ENCODE measurements at places on chromosomes 7 and 10.
A peak's percentile ranks its signal among the peaks of the same experiment; 100 is the strongest.

DNA sequence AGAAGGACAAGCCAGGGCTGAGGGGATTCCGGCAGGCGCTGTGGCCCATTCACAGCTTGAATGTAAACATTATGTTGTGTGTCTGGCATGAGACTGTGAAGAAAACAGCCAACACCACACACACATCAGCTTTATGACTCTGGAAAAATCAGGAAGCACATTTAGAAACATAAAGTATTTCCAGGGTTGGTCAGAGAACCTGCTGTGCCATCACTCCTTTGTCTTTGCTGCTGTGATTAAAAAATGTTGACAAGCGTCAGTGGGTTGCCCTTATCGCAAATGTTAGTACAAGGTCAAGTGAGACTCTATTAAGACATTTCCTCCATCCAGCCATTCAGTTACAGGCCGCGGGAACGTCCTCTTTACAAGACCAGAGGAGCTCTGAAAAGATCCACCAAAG lies 95.4 kb downstream of the TAX1BP1 start:
- DNase-seq = no peak

DNA sequence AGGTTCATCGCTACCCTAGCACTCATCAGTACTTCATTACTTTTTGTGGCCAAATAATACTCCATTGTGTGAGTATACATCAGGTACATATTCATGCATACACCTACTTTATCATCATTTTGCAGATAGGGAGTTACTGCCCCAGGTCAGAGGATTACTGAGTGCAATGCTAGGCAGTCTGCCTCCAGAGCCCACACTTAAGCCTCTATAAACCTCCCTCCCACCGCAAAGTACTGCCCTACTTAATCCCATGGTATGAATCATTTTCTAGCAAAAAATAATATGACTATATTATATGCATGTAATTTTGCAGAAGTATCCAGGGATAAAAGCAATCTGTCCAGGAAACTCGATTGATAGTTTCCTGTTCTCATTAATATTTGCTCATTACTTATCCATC lies 194.3 kb downstream of the GRID1 start:
- DNase-seq = no peak

DNA sequence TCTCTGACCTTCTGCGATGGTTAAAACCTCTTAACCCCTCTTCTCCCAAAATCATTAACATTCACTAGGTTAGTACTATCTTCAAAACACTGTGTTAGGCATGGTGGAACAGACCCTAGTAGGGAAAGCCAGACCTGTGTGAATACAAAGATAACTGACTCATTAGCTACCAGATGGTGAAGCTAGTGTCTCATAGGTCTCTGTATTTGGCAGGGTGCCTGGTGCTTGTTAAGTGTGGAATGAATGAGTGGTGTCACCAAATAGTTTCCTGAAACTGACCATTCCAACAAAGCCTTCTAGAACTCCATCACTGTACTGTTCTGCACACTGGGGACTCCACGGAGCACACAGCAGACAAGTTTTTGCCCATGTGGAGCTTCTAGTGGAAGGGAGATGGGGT lies 27.7 kb upstream of the TM9SF3 start:
- no peak for DNase-seq

- no peak for DNase-seq
Measured at GRCh38 chr10:133144771-133145170, 15.2 kb upstream of the KNDC1 start.

DNA sequence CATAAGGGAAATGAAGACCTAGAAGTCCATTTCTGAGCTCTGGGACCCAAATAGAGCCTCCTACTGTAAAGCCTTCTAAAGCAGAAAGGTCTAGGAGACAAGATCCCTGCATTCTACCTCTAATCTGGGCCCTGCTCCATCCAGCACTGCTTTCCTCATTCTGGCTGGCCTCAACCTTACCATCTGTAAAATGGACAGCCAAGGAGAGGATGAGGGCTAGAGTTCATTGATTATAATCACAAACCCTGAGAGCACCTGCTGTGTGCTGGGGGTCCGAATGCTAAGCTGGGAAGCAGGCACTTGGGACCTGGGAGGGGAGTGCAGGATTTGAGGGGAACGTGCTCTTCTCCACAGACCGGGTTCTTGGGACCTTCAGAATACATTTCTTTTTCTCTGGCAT lies 454.0 kb upstream of the ZMIZ1 start:
- DNase-seq = no peak

- DNase-seq = no peak
Measured at GRCh38 chr7:29906200-29907022, 83.2 kb downstream of the SCRN1 start.

GRCh38 chr7:153640586-153640985 lies 411.6 kb upstream of the DPP6 start:
- DNase-seq = no peak

GRCh38 chr7:46383605-46384004 lies 462.5 kb upstream of the IGFBP3 start:
- DNase-seq = no peak

DNA sequence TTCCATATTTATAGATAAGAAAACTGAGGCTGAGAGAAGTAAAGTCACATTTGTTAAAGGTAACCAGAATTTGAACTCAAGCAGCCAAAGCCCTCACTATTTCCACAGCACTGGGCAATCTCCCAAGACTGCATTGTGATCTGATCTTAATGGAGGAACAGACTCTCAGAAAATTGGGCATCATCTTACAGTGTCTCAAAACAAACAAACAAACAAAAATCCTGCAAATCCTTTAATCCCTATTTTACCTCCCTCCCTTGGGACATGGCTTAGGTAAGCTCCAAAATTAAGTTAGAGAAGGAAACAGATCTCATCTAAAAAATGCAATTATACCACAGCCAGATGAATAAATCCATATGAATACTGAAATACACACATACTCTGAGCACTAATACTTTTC lies 57.5 kb downstream of the FHIP2A start:
- no peak for DNase-seq

DNA sequence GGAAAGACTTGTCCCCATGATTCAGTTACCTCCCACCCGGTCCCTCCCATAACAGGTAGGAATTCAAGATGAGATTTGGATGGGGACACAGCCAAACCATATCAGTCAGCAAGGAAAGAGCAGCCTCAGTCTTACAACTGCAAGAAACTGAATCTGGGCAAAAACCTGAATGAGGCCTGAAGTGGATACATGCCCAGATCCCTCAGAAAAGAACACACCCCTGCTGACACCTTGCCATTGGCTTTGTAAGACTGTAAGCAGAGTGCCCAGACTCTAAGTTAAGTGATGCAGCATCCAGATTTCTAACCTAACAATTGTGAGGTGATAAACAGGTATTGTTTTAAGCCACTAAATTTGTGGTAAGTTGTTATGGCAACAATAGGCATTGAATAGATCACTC lies 670.8 kb downstream of the SORCS1 start:
- no peak for DNase-seq

GRCh38 chr7:137038706-137039105 lies 170.3 kb downstream of the CHRM2 start:
- DNase-seq = no peak

DNA sequence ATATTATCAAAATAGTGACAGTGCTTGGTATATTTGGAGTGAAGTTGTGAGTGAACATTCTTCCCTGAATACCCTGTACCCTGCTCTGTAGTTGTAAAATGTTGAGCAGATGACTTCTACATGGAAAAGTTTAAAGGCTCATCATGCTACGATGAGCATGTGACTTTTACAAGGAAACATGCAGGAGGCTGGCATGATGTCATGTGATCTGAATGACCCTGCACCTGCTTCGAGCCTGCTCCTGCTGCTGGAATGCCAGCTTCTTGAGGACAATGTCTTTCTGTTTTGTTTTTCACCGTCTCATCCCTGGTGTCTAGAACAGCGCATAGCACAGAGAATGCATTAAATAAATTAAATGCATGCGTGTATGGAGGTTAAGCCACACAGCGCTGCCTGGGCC lies 5.4 kb upstream of the INPP5A start:
- DNase-seq = no peak

DNA sequence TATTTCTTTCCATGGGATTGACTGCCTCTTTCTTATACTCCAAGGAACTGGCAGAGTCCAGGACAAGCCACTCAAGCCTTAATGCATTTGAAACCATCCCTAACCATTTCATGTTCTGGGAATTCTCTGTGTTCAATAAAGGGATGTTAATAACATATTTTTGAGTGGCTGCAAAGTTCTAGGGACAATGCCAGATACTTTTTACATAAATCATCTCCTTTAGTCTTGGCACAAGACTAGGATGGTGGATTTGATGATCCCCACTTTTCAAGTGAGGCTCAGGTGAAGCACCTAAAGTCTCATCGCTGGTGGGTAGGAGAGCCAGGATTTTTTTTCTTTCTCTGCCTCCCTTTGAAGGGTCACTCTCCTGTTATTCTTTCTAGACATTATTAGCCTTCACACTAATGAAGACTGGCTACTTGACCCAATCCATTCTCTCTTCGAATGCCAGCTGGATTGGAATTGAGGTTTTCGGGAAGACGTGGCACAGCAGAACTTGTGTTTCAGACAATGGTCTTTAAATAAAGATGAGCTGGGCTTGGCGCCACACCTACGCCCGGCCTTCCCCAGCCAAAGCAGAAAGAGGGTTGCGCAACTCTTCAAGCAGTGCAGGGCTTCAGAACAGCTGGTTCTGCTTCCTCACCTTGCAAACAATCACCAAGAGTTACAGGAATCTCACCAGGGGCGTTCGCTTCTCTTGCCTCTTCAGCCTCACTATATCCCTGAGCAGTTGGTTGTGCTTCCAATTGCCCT lies 73.8 kb upstream of the BMPER start:
- no peak for DNase-seq

- DNase-seq = no peak
Measured at GRCh38 chr7:46784732-46785131, 797.2 kb downstream of the TNS3 start.

- no peak for DNase-seq
Measured at GRCh38 chr7:20945451-20945850, 158.8 kb upstream of the SP8 start.

- DNase-seq = no peak
Measured at GRCh38 chr10:86678999-86679792, 10.9 kb downstream of the LDB3 start.

GRCh38 chr10:79273604-79274003 lies 73.7 kb upstream of the PPIF start:
- no peak for DNase-seq

DNA sequence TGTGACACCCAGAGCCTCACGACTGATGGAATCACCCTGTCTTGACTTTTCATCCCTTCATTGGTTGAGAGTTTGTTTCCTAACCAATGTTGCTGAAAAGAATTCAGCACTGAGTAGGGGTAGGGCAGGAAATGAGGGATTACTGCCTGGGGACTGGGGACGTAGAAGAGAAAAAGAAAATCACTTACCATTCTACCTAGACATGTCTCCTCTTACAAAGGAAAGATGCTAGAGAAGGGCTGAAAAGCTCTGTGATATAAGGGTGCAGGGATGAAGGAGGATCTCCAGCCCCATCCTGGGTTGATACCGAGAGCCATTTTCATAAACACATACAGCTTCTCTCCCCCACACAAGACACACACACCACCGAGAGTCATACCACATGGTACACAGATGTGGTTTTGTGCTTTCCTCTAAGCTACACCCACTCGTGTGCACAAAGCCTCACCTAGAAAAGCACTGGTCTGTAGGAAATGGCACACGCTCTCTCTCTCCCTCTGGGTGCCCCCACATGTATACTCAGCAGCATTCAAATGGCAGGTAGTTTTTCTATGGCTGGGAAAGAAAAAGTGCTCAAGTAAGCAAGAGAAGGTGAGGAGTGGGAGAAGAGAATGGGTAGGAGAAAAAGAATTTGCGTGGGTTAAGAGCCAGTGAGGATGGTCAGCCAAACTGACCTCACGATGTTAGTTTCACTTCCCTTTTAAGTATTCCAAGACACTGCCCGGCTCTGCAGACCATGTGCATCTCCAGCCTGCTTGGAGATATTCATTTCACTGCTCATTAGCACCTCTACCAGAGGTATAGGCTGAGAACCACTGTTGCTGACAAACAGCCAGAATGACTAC lies 85.8 kb downstream of the CALD1 start:
- peak; percentile 6 for DNase-seq

DNA sequence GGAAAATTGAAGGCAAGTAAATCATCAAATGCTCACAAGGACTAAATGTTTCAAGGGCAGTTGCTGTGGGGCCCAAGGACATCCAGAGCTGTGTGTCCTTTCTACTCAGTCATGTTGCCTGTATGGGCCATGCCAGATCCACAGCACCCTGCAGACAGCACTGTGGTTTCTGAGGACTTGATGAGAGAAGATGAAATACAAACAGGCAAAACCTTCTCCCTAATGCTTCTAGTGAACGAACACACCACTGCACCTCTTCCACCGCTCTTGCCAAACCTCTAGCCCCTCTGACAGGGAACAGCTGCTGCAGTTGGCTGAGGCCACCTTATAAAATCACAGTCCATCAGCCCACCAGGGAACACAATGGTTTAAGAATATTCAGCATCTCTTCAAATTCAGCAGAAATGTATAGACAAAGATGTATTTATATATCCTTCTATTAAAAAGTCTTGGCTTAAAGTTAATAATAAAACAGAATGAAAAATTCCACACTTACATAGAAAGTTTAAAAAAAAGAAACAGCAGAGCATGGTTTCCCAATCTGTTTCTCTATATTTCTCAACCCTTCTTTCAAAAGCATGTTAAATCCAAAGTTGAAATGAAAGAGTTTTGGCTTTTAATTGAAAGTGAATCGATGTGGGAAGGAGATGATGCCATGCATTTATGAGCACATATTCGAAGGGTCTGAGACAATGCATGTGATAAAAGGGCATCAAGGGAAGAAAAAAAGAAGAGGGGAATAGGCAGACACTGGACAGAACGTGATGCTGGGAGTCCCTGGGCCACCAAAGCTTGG lies 14.0 kb downstream of the CYP3A7 start:
- no peak for DNase-seq

GRCh38 chr7:134454277-134454676 lies 4.6 kb downstream of the AKR1B1 start:
- DNase-seq = no peak

- DNase-seq = no peak
Measured at GRCh38 chr7:1843271-1843861, 173.3 kb downstream of the ELFN1 start.

- DNase-seq = no peak
Measured at GRCh38 chr7:8210845-8211724, 50.9 kb downstream of the ICA1 start.

GRCh38 chr10:88896994-88897853 lies 17.2 kb downstream of the STAMBPL1 start:
- DNase-seq = peak; percentile 14

DNA sequence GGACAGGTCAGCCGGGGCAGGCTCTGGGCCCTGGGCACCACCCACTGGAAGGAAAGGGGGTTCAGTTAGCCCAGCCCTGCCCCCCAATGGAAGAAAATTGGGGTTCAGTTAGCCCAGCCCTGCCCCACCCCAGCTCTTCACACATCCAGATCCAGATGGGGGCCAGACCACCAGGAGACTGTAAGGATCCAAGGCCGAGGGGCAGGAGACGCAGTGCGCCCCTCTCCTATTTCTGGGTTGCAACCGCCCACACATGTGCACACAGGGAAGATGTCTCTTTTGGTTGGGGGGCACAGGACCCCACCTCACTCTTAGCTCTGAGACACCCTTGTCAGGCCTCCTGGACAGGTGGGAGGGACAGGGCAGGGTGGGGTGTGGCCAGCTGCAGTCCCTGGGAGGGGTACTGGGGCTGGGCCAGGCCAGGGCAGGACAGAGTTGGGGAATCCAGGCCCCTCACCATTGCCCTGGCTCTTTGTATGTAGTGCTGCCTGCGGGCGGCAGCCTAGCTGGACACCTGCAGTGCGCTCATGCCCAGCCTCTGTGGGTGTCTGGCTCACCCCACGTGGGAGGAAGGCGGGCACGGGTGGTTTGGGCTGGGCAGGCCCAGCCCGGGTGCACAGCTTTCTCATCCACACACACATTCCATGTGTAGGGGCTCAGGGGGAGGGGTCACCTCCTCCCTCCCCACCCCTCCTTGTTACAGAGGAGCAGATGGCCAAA lies 141.2 kb downstream of the LHPP start:
- DNase-seq = no peak

Measured in stimulated activated naive CD4-positive, alpha-beta T cell treated with Interleukin-2 at 50 U/mL for 16 hours (primary cell).